ENCODE measurements at places on chromosomes 11 and 22.

GRCh38 chr11:71491940-71492339 lies 35.1 kb upstream of the KRTAP5-7 start:
- DNase-seq = no peak

DNA sequence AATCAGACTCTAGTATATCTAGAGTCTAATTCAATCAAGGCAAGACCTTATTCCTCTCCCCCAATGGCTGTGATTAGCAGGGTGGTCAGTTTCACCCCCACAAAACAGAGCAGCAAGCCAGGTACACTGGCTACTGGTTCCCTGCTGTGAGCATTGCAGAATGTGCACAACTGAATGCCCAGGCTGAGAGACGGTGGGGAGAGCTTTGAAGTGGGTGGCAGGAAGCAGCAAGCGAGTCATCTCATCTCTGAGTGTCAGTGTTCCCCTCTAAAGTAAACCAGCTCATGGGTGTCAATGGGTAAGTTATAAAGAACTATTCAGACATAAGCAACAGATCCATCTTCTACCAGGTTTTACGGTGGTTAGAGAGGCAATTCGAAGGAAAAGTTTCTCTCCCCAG lies 37.6 kb downstream of the GAB4 start:
- no peak for DNase-seq

GRCh38 chr11:129769059-129769458 lies 46.6 kb upstream of the TMEM45B start:
- DNase-seq = no peak

DNA sequence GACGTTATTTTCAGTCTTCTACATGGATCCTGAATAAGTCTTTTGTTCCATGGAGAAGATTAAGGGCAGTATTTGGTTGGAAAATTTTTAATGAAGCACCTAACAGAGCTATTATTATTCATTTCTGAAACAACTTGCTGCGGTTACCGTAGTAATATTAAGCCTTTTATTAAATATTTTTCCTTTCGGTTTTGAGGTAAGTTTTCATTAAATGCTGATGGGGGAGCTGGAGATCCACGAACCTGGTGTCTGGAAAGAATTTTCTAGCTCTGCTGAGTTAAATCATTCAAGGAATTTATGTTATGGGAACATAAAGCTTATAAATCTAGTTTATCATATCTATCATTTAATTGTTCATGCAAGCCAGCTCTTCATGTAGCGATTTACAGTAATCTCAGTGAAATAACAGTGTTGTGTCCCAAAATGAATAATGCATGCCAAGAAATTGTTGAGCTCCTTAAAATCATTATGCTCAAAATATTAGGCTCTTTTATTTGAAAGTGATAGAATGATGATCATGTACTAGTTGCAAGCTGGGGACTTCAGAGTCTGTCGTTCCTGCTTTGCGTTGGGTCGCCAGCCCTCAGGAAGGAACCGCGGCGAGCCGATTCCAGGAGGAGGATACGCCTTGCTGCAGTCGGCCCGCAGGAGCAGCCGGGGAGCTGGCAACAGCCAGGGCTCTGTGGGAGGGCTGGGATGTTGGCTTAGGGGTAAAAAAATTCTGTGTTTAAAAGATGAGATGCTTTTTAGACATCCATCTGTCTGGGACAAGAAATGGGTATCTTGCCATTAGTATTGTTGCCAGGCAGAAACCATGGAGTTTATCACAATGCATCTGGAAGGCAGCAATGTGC lies 83.1 kb downstream of the TBC1D22A start:
- no peak for DNase-seq

GRCh38 chr11:58609723-58610122 lies 12.7 kb upstream of the CNTF start:
- no peak for DNase-seq

- no peak for DNase-seq
Observed at GRCh38 chr11:78406568-78407196, 10.9 kb downstream of the GAB2 start.

DNA sequence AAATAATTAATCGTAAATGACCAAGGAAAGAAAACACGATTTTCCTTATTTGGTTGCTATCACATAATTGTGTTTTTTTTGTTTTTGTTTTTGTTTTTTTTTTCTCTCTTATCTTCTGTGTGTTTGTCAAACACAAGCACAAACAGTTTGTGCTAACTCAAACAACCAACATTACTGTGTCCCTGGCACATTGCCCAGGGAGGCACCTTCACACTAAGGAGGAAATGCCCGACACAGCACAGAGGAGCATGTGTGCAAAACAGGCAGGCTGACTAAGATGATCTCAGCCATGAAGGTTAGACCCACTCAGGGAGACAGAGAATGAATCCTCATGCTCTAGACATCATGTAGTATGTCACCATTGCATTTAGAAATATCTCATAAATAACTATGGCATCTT lies 130.1 kb downstream of the SOX6 start:
- no peak for DNase-seq

DNA sequence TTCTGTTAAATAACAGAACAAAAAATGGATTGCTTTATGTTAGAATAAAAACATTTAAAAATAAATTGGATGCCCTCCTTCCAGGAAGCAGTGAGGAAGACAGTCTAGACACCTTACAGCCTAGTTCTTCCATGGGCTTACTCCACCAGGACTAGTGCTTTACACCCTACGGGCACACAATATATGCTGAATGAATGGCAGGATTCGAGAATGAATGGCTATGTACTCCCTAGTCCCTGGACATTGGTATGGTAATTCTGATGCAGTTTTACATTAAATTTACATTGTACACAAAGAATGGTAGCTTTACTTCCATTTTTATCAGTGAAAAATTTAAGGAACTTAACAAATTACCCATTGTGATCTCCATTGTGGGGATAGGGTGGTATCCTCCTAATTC lies 16.7 kb downstream of the TMEM218 start:
- DNase-seq = no peak

GRCh38 chr11:117579161-117579560 lies 217.9 kb downstream of the DSCAML1 start:
- no peak for DNase-seq

GRCh38 chr11:27085605-27086004 lies 45.0 kb downstream of the BBOX1 start:
- DNase-seq = no peak

- no peak for DNase-seq
Observed at GRCh38 chr22:48577014-48577690, 1250.5 kb downstream of the BRD1 start.

DNA sequence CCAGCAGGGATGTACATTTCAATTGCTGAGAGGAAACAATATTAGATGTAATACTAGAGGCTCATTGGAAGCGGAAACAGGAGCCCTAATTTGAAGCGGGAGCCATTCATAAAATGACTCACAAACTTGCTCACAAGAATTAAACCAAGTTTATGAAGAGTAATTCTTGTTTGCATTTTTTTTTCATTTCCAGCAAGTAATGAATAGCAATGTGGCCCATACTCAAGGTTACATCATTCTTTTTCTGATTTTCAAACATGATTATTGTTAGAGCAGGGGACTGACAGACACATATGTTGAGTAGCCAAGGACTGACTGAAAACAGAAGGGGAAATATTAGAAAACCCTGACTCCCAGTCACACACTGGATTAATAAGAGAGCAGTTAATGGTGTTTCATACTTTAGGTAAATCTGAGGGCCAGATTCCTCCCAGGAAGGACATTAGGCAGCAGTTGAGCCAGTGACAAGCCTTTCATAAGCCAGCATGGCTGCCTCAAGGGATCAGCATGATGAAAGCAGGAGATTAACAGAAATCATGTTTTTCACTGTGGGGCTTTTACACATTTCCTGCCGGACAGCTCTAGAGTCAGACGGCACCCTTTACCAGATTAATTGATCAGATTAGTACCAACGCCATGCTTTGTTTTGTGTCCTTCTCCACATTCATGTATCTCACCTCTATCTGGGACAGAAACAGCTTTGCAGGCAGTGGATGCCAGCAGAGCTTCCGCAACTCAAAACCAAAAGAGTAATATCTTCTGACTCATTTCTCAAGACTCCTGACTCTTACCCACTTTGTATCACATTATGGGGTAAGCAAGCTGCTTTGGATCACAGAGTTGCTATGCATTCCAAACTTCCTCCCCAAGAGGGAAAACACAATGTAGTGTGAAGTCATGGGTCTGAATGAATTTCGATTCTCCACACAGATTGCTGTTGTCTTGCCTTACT lies 831.6 kb downstream of the KCNA4 start:
- DNase-seq = no peak

DNA sequence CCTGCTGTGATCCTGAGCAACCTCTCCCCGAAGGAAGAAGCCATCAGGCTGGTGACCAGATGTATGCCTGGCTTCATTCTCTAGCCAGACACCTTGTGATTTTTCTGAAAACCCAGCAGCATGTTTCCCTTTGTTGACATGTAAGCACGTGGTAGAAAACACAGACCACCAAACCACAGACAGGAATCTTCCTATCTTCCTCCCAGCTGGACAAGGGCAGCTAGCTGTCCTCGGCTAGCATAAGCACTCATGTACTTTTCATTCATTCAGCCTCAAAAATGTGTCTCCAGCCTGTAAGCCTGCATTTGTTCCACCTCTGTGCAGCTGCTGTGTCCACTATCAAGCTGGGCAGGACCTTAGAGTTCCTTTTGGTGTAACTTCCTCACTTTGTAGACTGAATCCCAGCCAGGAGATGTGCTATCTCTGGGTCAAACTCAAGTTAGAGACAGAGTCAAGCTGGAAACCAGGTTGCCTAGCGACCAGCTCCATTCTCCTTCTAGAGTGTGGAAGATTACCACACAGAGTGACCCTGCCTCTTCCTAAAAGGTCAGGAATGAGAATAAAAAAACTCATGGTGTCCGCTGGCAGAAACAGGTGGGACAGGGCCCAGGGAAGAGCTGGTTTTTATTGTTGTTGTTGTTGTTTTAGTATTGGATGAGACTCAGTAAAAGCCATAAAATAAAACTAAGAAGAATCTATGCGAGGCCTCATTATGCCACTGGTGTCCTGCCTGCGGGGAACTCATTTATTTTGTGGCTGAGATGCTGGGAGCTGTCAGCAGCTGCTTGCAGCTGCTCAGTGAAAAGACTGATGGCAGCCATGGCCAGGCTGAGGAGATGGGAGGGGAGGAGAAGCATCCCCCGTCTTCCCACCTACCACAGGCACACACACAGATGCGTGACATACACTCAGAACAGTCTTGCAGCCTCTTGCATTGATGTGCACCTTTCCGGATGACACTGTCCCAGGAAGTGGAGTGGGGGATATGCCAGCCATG lies 7.4 kb upstream of the CLMP start:
- no peak for DNase-seq

GRCh38 chr11:124874571-124875255 lies 9.5 kb downstream of the ROBO3 start:
- no peak for DNase-seq

GRCh38 chr22:35782504-35782903 lies 64.8 kb downstream of the APOL5 start:
- no peak for DNase-seq

DNA sequence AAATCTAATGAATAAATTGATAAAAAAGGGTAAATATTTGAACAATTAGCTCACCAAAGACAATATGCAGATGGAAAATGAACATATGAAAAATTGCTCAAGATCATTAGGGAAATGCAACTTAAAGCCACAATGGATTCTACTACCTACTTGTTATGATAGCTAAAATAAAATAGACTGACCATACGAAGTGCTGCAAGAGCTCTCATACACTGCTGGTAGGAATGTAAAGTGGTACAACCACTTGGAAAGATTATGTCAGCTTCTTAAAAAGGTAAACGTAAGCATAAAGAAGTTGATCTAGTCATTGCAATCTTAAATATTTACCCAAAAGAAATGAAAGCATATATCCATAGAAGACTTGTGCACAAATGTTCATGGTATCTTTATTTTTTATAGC lies 504.2 kb upstream of the ARHGAP42 start:
- no peak for DNase-seq

GRCh38 chr11:64720167-64720566 lies 2.8 kb downstream of the NRXN2 start:
- no peak for DNase-seq

GRCh38 chr11:117818041-117818873 lies 6.3 kb downstream of the FXYD2 start:
- no peak for DNase-seq

DNA sequence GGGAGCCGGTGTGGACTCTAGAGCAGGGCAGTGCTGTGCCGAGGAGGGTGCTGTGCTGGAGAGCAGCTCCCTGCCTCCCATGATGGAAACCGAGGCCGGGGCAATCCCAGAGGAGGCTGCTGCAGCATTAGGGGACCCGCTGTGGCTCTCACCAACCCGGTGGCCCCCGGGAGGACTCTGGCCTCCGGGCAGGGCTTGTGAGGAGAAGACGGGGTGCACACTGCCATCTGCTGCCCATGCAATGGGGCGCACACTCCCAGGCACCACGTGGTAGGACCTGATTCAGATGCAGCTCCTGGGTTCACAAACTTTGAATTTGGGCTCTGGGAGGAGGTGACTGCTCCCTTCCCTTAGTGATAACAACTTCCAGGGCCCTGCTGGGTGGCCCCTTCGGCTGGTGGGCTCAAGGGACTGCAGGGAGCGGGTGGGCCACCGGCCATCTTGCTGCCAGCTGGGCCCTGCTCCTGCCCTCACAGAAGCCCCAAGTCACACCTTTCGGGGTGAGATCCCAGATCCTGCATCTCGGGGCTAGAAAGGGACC lies 93.8 kb upstream of the FGF3 start:
- no peak for DNase-seq

- no peak for DNase-seq
Observed at GRCh38 chr11:132792341-132793140, 739.8 kb downstream of the OPCML start.

- DNase-seq = no peak
Observed at GRCh38 chr11:92766698-92767097, 202.8 kb upstream of the MTNR1B start.

- DNase-seq = no peak
Observed at GRCh38 chr11:65416841-65417701, 5.5 kb upstream of the NEAT1 start.

- DNase-seq = no peak
Observed at GRCh38 chr11:34447044-34447443, 8.3 kb downstream of the CAT start.

- no peak for DNase-seq
Observed at GRCh38 chr22:45448431-45448830, 34.9 kb downstream of the RIBC2 start.

DNA sequence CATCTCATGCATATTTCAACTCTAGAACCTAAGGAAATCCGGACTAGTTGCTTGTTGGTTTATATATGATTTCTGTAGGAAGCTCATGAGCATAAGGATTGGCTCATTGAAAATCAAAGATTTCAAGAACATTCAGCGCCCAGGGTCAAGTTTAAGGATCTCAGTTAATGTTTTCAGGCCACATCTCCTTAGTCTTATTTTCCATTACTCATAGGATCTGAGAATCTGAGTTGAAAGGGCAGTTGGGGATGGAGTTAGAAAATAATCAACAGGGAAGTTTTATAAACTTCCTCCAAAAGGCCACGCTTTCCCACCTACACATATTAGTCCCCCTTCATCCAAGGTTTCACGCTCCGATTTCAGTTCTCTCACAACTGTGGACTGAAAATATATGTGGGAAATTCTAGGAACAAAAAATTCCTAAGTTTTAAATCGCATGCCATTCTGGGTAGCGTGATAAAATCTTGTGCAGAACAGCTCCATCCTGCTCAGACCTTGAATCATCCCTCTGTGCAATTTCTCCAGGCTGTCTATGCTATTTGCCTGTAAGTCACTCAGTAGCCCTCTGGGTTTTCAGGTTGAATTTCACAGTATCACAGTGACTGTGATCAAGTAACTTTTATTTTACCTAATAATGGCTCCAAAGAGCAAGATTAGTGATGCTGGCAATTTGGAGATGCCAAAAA lies 160.2 kb downstream of the KIRREL3 start:
- no peak for DNase-seq

All from stimulated activated CD8-positive, alpha-beta memory T cell treated with anti-CD3 and anti-CD28 coated beads, Interleukin-2, amount 100 ng/mL, for 1 hour (primary cell).